Stimulated activated CD4-positive, alpha-beta T cell treated with anti-CD3 and anti-CD28 coated beads, Interleukin-1b, Interleukin-23, amount 100 ng/mL, for 24 hours (primary cell): ENCODE measurements at places on chromosomes 11 and 22.

DNA sequence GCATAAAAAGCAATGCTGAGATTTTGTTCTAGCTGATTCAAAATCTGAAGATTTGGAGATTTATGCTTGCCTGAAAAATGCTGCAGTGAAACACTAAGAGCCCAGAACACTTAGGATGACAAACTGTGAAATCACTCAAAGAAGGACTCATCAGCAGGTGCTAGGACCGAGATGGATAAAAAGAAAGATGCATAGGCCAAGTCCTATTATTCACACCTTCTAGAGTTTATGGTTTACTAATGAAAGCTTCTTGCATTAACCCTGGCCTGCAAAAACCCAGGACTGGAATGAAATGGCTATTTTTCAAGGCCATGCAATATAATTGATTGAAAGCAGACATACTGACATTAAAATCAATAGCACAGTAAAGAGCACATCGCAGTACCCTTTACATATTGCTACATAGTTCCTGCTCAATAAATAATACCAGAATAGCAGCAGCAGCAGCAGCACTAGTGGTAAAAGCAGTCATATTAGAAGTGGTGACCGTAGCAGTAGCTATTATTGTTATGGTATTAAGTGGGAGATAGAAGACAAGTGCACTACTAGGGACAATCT, 161.7 kb downstream of the RAB38 start:
- DNase-seq, result no peak

DNA sequence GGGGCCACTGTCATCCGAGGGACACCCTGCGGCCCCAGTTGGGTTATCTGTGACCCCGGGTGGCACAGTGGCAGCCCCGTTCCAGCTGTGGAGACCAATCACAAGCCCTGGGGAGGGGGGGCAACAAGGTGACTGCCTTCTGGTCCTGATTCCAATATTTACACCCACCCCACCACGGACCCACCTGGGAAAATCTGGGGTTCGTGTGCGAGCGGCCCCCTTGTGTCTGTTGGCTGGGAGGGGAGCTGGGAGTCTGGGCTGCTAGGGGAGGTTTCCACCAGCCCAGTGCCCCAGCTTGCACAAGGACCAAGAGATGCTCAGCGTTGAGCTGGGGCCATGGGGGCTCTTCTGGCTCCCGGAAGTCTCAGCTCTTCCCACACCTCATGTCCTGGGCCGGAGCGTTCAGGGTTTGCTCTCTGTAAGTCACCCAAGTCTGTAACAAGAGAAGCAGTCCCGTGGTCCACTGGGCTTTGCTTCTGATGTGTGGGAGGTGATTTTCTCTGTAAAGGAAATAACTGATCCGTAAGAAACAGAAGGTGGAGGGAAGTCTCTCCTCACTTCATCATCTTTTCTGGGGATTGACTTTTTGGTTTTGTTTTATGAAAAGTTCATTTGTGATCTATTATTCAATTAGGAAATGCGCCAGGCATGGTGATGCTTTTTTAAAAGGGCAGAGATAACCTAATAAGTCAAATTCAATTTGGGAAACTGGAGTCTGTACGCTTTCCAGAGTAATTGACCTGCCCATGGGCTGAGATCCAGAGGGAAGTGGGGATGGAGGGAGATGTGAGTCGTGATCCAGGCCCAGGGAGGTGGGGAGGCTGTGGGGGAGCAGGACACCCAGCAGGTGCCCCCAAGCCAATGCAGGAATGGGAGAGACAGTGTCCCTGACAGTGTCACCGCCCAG, 22.4 kb upstream of the GAL start:
- no peak for DNase-seq

GRCh38 chr11:114169821-114170220, 110.3 kb downstream of the ZBTB16 start:
- no peak for DNase-seq

- peak; percentile 69 for DNase-seq
Measured at GRCh38 chr11:16605894-16606783, 132.3 kb upstream of the C11orf58 start.

DNA sequence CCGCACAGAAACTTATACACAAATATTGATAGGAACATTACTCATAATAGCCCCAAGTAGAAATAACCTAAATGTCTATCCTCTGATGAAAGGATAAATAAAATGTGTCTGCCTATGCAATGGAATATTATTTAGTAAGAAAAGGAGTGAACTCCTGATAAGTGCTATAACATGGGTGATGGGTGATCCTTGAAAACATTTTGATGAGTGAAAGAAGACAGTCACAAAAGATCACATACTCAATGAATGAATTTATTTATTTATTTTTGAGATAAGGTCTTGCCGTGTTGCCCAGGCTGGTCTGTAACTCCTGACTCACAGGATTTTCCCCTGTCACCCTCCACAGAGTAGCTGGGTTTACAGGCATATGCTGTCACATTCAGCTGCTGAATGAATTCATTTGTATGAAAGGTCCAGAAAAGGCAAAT, 17.3 kb downstream of the RNF121 start:
- no peak for DNase-seq

GRCh38 chr22:25843660-25844405, 101.8 kb downstream of the MYO18B start:
- no peak for DNase-seq

GRCh38 chr11:21037850-21038249, 368.5 kb downstream of the NELL1 start:
- no peak for DNase-seq

- DNase-seq, result peak; percentile 46
Measured at GRCh38 chr22:45284705-45285262, at the start of gene UPK3A. TSS of gene UPK3A (plus strand) at chr22:45284949. CDS start at chr22:45285014, 65 bp downstream.

DNA sequence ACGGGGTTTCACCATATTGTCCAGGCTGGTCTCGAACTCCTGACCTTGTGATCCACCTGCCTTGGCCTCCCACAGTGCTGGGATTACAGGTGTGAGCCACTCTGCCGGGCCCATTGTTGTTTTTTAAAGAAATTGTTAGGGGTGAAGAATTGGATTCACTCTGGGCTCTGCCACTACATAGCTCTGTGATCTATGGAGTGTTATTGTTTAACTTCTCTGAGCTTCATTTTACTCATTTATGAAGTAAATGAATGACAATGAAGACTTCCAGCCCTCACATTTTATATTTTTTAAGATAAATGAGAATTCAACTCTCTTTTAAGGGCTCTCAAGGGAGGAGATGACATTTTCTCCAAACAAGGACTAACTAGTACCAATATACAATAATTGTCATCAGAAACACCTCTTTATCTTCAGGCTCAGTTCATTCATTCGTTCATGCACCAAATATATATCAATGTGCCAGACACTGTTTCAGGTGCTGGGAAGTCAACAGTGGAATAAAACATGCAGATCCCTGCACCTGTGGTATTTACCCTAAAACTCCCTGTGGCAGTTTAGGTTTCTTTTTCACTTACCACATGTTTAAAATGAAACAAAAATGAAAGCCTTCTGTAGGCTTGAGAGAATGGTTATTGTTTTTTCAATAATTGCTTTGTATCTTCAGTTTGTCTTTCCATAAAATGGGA, 23.5 kb upstream of the GRAMD1B start:
- no peak for DNase-seq

GRCh38 chr11:120608760-120609211, 97.2 kb downstream of the GRIK4 start:
- no peak for DNase-seq

GRCh38 chr11:128273736-128274135, 313.6 kb downstream of the ETS1 start:
- DNase-seq, result no peak

DNA sequence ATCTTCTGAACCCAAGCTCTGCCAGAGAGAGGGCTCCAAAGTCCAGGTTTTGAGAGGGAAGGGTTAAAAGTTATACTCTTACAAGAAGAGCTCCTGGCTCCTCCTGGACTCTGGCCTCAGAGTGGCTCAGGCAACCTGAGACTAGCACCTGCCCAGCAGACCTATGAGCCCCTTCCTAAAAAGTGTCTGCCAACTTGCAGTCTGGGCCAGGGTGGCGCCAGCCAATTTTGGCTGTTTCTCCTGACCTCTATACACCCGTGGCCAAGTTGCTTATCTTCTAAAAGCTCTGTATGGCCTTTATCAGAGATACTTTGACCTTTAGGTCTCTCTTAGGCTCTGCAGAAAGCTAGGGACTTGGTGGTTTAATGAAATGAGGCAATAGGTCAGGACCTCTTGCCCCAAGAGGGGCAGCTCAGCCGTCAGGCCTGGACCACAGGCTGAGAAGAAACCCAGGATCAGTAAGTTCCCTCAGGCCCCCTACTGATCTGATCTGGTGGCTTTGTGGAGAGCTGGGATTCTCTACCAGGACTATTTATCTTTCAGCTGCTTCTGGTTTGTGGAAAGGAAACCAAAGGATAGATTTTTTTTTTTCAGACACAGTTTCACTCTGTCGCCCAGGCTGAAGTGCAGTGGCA, 10.3 kb upstream of the UCP3 start:
- DNase-seq, result no peak

- DNase-seq, result no peak
Measured at GRCh38 chr11:71129624-71130023, 122.8 kb downstream of the SHANK2 start.

- DNase-seq, result no peak
Measured at GRCh38 chr11:44752300-44752699, 25.5 kb downstream of the TSPAN18 start.

DNA sequence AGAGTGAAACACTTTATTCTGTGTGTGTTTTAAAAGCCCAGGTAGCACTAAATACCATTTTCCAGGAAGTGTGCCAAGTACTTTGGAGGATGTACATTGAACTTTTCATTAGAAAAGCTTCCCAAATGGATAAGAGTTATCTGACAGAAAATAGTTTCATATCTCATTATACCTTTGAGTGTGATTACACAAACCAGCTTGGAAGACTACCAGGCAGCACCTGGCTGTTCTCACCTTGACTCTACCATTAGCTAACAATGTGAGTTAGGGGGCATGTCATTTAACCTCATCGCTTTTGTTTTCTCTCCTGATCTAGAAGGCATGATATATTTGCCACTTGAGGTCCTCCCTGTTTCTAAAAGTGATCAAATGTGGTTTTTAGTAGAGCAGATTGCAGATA, 50.2 kb downstream of the GRM5 start:
- no peak for DNase-seq

DNA sequence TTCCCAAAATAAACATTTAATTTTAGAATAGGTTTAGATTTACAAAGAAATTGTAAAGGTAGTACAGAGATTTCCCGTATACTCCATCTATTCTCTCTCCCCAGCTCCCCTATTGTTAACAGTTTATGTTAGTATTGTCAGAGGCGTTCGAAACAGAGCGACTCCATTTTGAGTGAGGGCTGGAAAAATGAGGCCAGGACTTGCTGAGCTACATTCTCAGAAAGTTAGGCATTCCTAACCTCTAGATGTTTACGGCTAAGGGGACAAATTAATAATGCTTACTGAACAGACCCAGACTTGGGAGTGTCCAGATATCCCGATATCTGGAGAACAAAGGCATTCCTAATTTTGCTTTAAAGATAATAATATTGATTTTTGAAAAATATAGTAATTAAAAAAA, 12.4 kb upstream of the NUP160 start:
- DNase-seq, result no peak

DNA sequence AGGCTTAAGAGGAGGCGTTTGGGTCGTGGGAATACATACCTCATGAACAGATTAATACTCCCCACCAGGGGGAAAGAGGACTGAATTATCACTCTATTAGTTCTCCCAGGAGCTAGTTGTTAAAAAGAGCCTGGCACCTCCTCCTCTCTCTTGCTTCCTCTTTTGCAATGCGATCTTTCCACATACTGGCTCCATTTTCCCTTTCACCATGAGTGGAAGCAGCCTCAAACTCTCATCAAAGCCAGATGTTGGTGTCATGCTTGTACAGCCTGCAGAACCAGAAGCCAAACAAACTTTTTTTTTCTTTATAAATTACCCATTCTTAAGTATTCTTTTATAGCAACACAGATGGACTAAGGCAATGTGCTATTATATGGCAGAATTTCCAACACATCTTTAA, 258.5 kb downstream of the FAM76B start:
- DNase-seq, result no peak

GRCh38 chr22:22884888-22885840, 2.5 kb upstream of the IGLL5 start:
- DNase-seq, result no peak
